ENCODE measurements at places on chromosomes 1 and 21. TPM values are rescaled to one million over a fixed set of nuclear protein-coding genes. Genes with fewer than 3 reads are reported as not detected.

- no peak overlapping the region for H3K4me3 ChIP-seq
- no peak for DNase-seq
- H3K27me3 ChIP-seq = no peaks in the 10 kb centered on the region
- no peaks in the 10 kb centered on the region for H3K36me3 ChIP-seq
- H3K4me1 ChIP-seq = no peaks in the 10 kb centered on the region
- H3K27ac ChIP-seq = no peak overlapping the region
Observed at GRCh38 chr1:18149027-18149641, 41.5 kb downstream of the IGSF21 start.

DNA sequence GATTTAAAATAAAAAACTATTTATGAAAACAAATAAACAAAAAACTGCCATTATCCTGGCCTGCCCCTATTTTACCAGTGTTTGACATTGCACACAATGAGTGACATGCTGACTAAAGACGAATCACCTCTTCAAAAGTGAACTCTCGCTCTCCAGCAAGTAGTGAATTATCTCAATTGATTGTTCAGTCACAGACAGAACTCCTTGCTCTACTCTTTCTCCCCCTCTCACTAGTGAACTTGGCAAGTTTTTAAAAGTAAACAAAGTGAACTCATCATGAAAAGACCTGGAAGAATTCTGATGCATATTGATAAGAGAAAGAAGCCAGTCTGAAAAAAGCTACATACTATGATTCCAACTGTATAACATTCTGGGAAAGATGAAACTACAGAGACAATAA, 4.7 kb upstream of the C1orf52 start:
- H3K27me3 ChIP-seq = no peaks in the 10 kb centered on the region
- peaks cover 1% of the 10 kb centered on the region for H3K4me1 ChIP-seq
- H3K36me3 ChIP-seq = no peaks in the 10 kb centered on the region
- no peak for DNase-seq

Gene S100A3
- not detected for polyA plus RNA-seq

DNA sequence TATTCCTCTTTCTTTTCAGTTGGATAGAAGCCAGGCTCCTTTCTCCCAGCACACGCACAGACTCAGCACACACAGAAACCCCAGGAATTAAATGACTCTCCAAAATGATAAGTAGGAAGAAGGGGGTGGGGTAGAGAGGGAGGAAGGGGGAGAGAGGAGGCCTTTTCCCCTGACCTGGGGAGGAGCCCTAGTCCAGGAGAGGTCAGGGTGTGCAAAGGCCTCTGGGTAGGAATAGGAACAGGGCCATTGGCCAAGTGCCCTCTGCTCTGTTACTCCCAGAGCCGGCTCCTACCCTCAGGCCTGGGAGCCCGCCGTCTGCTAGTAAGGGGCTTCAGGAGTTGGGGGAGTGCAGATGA, 35.6 kb upstream of the PUM1 start:
- H3K36me3 ChIP-seq = no peaks in the 10 kb centered on the region
- no peak overlapping the region for H3K4me3 ChIP-seq
- H3K27ac ChIP-seq = no peak overlapping the region
- no peaks in the 10 kb centered on the region for H3K27me3 ChIP-seq

- no peak overlapping the region for H3K4me3 ChIP-seq
- no peak for DNase-seq
- no peaks in the 10 kb centered on the region for H3K36me3 ChIP-seq
- H3K4me1 ChIP-seq = no peaks in the 10 kb centered on the region
- H3K27ac ChIP-seq = no peak overlapping the region
Observed at GRCh38 chr1:213119794-213120193, 68.8 kb downstream of the RPS6KC1 start.

DNA sequence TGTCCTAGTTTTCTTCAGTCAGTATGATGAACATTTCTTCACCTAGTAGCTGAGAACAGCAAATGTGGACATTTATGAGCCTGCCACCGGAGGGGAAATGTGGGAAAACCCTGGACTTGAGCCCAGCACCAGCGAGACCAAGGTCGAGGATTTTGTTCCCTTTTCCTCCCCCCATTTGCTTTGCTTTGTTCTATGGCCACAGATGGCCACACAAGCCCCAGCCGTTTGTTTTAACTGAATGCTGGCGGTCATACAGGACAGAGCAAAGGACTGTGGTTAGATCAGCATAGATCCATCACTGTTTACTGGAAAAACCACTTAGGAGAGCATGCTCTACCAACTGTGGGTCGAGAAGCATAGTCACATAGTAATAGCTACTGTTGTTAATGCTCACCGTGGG, 20.9 kb downstream of the SH2D2A start:
- DNase-seq = no peak
- H3K36me3 ChIP-seq = peaks cover 5% of the 10 kb centered on the region
- no peak overlapping the region for H3K4me3 ChIP-seq

DNA sequence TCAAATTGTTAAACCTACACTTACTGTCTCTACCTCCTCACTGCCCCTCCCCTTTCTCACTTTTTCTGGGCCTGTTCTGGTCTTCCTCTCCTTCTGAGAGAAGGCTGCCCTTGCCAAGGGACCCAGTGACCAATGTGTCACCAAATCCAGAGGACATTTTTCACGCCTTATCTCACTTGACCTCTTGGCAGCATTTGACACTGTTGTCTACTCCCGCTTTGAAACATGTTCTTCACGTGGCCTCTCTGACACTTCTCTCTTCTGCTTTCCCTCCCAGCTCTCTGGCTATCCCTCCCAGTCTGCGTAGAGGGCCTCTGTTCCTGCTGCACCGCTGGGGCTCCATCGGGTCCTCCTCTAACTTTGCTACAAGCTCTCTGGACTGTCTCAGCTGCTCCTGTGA, 25.3 kb downstream of the KCNQ4 start:
- H3K27me3 ChIP-seq = no peaks in the 10 kb centered on the region
- H3K27ac ChIP-seq = no peak overlapping the region
- H3K4me3 ChIP-seq = no peak overlapping the region
- DNase-seq = no peak
- H3K36me3 ChIP-seq = no peaks in the 10 kb centered on the region
- peaks cover 1% of the 10 kb centered on the region for H3K4me1 ChIP-seq
